NCI-H187 (cell line): ENCODE measurements at places on chromosomes 3 and 15.

DNA sequence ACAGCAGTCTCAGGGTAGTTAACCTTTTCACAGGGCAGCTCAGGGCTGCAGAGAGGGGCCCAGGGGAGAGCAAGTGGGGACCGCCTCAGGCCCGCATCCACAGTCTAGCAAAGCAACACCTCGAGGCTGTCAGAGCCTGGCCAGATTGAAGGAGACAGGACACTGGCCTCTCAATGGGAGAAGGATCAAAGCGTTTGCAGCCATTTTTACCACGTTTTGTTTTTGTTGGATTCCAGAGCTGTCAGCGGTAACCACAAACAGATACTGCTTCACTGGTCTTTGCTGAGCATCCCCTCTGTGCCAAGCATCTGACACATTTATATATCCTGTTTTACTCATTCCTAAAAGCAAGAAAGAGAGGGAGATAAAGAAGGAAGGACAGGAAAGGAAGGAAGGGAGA, 153.8 kb downstream of the SHQ1 start:
- DNase-seq: no peak

- DNase-seq: no peak
These were observed 76.2 kb downstream of the CCK start for GRCh38 chr3:42189736-42190135.

GRCh38 chr3:171099911-171100310, 73.4 kb upstream of the SLC2A2 start:
- DNase-seq: no peak

- DNase-seq: no peak
These were observed 476.9 kb upstream of the PROK2 start for GRCh38 chr3:72261566-72262564.

- DNase-seq: no peak
These were observed 360.5 kb upstream of the NAALADL2 start for GRCh38 chr3:174498638-174499037.

- DNase-seq: no peak
These were observed 17.6 kb downstream of the DAZL start for GRCh38 chr3:16587681-16588060.

GRCh38 chr15:77870195-77871065, 207.1 kb downstream of the TBC1D2B start:
- DNase-seq: peak; percentile 9

- DNase-seq: no peak
These were observed 129.5 kb downstream of the PLCL2 start for GRCh38 chr3:17014284-17014683.

- no peak for DNase-seq
These were observed 30.6 kb upstream of the LYSMD4 start for GRCh38 chr15:99763827-99764226.

DNA sequence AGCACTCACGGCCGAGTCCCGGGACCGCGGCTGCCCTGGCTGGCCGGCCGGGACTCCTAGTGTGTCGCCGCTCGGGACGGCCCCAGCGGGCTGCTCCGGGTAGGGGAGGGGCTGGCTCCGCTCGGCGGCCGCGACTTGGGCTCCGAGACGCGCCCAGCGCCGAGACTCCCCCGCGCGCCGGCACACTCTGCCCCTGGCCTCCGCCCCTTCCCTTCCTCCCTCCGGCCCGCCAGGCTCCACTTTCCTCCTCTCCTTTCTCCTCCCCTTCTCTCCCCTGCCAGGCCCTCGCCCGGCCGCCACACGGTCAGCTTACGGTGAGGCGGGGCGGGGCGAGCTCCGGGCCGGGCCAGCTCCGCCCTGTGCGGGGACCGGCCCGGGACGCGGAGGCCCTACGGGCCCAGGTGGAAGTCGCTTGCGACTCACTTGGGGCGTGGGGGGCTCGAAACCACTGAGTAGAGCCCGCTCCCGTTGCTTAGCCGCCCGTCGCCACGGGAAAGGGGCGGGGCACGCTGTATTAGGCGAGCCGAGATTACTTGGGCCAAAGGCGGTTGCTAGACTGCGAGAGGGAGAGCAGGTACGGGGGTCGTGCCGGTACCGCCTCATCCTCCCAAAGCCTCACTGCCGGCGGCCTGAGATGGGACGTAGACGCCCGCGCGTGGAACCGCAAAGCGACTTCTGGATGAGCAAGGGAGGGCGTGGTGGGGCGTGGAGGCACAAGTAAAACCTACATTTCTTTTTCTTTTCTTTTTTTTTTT, at the start of gene ITGB5:
TSS of gene ITGB5 (minus strand) at position 189 of the 755 bp plus-strand sequence. CDS start 365 bp downstream, outside the sequence.
- DNase-seq: no peak

DNA sequence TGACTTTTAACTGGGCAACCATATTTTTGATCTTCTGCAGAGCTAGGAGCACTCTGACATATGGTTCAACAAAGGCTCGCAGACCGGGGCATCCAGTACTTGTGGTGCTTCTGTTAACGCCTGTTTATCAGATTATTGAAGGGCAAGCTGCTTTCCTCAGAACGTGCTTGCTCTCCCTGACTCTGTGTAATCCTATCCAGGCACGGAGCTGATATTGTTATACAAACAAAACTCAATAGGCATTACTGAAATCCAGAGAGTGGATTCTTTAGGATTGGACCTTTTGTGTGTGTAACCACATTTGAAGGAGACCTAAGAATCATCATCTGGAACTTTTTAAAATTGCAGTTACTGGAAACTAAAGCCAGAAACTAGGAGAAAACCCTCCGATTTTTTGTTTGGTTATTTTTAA, 246.5 kb downstream of the PTPRG start:
- DNase-seq: no peak

GRCh38 chr3:152104847-152105415, 163.8 kb upstream of the MBNL1 start:
- DNase-seq: no peak

DNA sequence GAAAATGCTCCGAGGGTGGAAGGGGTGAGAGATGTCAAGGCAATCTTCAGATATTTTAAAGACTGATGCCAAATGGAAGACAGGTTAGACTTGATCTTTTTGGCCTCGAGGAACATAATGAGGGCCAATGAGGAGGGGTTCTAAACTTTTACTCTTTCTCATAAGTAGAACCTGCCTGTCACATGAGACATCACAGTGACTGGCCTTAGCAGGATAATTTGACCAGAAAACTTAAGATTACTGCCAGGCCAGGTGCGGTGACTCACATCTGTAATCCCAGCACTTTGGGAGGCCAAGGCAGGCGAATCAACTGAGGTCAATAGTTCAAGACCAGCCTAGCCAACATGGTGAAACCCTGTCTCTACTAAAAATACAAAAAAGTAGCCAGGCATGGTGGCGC, 12.2 kb downstream of the TM4SF4 start:
- DNase-seq: no peak

- no peak for DNase-seq
These were observed 28.5 kb downstream of the ARHGEF3 start for GRCh38 chr3:56772952-56773938.

DNA sequence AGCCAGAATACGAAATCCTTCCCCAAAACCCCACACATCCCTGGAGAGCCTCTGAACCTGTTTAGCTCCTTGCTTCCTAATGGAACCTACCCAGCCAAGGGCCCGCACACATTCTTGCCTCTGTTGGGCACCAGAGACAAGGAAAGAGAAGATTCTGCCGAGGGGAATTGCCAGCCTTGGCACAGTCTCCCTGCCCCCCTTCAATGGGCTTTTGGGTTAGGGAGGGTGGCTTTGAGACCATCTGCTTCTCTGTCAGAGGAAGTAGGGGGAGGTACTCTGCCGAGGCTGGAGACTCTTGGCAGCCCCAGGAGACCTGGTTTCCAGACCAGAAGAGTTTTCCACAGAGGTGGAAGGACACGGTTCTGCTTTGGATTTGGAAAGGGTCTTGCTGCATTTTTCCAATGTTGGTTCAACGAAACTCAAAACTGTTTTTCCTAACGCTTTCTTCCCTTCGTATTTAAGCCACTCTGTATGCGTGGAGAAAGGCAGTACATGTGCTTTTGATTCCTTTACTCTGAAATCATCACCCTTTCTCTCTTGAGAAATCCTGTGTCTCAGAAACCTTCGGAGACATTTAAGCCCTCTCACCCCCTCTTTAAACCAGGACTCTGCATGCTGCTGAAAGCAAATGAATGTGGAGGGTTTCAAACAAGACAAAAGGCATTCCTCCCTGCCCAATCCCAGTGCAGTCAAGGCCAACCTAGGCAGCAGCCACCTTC, 78.8 kb upstream of the PRR23C start:
- DNase-seq: no peak

DNA sequence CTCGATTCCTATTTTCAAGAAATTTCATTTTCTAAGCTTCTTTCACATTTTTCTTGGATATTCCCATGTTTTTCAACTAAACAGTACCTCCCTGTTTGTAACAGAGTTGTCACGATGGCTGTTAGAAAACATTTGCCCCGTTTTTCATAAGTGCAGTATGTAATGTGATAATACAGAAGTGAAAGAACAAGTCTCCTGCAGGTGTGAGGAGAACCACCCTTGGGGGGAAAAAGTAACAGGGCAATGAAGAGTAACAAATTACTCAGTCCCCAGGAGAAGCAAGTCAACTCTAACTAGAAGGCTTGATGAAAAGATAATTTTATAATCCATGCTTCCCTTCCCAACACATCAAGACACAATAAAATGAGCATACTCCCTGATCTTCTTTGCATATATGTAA, 493.3 kb downstream of the FOXP1 start:
- DNase-seq: no peak

GRCh38 chr3:183349421-183350157, 78.8 kb downstream of the MCF2L2 start:
- no peak for DNase-seq

DNA sequence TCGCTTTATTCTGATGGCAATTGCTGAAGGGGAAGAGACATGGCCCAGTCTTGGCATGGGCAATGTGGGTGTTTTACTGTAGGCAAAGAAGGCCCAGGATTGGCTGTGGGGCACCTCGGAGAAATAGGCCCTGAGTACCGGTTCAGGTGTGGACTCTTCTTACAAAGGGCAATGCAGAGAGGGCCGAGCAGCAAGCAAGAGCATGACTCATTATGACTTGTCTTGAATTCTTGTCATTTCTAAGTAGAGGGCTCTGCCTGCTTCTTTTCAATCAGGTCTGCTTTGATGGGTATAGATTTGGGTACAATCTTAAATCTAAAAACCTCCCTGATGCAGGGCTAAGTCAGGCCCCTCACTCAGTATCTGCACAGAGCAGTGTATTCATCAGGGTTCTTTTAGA, 14.8 kb upstream of the BUB1B start:
- DNase-seq: no peak

- DNase-seq: no peak
These were observed 57.8 kb upstream of the C15orf39 start for GRCh38 chr15:75143738-75144334.

- DNase-seq: no peak
These were observed 15.5 kb downstream of the RABL3 start for GRCh38 chr3:120726791-120727190.

GRCh38 chr3:130850044-130850797, 43.7 kb upstream of the ATP2C1 start:
- DNase-seq: no peak

DNA sequence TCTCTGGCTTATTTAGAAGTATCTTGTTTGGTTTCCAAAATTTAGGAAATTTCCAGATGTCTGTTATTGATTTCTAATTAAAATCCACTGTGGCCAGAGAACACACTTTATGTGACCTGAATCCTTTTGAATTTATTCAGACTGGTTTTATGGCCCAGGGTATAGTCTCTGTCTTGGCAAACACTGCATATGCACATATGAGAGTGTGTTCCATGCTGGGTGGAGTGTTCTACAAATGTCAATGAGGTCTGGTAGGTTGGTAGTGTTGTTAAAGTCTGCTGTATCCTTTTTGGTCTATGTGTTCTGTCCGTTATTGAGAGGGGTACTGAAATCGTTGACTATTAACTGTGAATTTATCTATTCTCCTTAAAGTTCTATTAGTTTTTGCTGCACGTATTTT, 30.2 kb downstream of the PGPEP1L start:
- DNase-seq: no peak

GRCh38 chr3:157069406-157069805, 90.5 kb downstream of the CCNL1 start:
- no peak for DNase-seq

DNA sequence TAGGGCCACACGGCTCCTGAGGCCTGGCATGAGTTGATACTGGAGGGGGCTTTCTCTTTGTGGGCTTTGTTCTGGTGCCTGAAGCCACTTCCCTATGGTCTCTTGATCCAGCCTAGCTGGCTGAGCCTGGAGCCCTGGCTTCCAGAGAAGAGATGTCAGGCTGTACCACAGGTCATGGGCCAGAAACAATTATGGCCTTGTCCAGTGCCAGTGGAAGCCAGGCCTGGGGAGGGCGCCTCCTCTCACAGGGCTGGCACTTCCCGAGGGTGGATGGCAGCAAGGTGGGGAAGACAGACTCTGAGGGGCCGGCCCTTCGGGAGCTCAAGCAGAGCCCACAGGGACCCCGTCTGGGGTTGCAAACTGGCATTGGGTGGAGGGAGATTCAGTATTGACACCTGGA, 34.9 kb upstream of the ACAD9 start:
- DNase-seq: no peak

- no peak for DNase-seq
These were observed 10.6 kb downstream of the PARP14 start for GRCh38 chr3:122691195-122691594.

GRCh38 chr3:6825524-6825923, 35.4 kb upstream of the GRM7 start:
- DNase-seq: no peak

DNA sequence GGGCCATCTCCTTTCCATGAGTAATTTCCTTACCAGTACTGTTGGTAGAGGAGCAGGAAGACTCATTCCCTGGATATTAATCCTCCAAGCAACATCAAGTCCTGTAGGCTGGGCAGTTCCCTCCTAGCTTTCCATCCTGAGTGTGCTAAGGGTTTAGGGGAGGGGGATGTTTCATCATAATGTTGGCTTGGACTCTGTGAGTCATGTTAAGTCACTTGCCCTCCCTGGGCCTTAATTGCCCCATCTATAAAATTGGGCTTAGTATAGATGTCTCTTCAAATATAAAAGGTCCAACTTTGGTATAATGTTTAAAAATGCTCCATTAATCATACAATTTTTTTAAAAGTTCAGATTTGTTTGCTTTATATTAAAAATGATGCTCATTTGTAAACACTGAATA, 52.7 kb downstream of the TLE3 start:
- no peak for DNase-seq

DNA sequence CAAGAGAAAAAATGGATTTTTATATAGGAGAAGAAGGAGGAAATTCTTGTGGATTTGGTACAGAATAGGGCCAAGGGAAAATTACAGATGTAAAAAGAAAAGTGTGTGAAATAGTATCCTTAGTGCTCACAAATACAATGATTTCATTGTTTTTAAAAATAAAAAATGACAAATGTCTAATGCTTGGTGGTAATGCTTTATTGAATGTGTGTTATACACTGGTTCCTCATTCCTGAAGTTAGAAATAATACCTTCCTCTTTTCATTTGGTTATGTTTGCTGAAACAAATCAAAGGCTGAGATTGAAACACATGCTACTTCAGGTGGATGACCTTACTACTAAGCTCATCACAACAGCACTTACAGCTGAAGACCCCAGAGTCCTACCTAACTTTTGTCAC, 37.7 kb upstream of the CCR2 start:
- no peak for DNase-seq

- DNase-seq: peak; percentile 80
These were observed 18.6 kb downstream of the FAM174B start for GRCh38 chr15:92636908-92637481.

DNA sequence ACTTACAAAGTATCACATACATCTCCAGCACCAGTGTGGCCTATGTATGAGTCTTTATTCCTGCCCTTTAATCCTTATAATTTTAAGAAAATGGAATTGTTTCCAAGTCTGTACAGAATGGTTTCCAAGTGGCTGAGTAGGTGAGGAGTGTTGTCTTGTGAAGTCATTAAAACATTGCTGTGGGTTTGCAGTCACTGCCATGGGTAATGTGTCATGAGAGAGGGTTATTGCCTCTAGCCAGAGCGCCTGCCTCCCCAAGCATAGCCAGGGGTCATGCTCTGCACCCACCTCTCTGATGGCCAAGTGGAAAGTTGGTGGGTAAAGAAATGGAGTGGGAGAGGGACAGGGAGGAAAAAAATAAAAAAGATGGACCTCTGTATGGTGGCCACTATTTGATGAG, 25.3 kb downstream of the TRAK1 start:
- DNase-seq: no peak
